ENCODE measurements at places on chromosomes 5 and 9. TPM values are rescaled to one million over a fixed set of nuclear protein-coding genes. Genes with fewer than 3 reads are reported as not detected.

SLC6A18 gene
- total RNA-seq: not detected

NXNL2 gene
- 4.3 TPM for total RNA-seq

SLC36A3 gene
- total RNA-seq: not detected

APBB3 gene
- 10.2 TPM for total RNA-seq

WDR31 gene
- total RNA-seq: 0.63 TPM

IRX4 gene
- 2.8 TPM for total RNA-seq

C5orf58 gene
- total RNA-seq: not detected

MEGF9 gene
- 1.4 TPM for total RNA-seq

F2RL2 gene
- total RNA-seq: not detected

GRCh38 chr5:73447530-73448462 is 781 bp downstream of the FOXD1 start:
- no peak overlapping the region for H3K27ac ChIP-seq
- peaks cover 93% of the 10 kb centered on the region for H3K27me3 ChIP-seq
- H3K4me3 ChIP-seq: peak overlapping the region; percentile 56
- peak; percentile 66 for DNase-seq
- no peaks in the 10 kb centered on the region for H3K36me3 ChIP-seq

DNA sequence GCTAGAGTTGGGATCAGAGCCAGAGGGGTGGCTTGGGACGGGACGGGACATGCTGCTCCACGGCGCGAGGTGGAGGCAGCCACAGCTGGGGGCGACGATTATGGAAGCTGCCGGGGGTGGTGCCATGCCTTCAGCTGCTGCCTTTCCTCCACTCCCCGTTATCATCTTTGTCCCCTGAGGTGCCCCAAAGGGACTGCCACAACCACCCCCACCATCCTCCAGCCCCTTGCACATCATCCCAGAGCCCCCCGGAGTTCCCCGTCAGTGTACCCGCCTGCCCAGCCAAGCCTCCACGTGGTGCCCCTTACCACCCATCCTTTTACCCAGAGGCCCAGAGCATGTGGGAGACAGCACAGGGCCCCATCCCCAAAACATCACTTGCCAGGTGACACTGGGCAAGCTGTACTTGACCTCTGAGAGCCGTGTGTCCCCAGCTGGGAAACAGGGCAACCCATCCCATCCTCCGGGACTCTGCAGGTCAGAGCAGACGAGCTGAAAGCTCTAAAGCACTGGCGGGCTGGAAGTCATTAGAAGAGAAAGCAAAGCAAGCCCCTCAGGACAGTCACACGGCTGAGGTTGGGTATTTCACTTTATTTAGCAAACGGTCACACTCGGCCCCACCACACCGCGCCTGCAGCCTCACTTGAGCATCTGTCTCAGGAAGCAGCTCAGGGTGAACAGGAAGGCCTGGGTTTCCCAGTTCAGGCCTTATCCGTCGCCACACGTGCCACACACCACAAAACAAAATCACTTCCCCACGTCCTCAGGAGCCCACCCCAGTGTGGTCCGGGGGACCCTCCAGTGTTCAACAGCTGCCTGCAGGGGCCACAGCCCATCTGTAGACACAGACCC is 19.5 kb upstream of the MXD3 start:
- no peak overlapping the region for H3K4me3 ChIP-seq
- H3K27me3 ChIP-seq: no peaks in the 10 kb centered on the region
- H3K4me1 ChIP-seq: no peaks in the 10 kb centered on the region

GRCh38 chr5:156914371-156914737 is 48.7 kb downstream of the TIMD4 start:
- H3K27ac ChIP-seq: peak overlapping the region; percentile 97
- H3K27me3 ChIP-seq: no peaks in the 10 kb centered on the region
- no peaks in the 10 kb centered on the region for H3K36me3 ChIP-seq
- DNase-seq: no peak
- H3K4me3 ChIP-seq: 0 out of 2 replicates have a peak overlapping the region, but pooled peaks have one; percentile 1

DNA sequence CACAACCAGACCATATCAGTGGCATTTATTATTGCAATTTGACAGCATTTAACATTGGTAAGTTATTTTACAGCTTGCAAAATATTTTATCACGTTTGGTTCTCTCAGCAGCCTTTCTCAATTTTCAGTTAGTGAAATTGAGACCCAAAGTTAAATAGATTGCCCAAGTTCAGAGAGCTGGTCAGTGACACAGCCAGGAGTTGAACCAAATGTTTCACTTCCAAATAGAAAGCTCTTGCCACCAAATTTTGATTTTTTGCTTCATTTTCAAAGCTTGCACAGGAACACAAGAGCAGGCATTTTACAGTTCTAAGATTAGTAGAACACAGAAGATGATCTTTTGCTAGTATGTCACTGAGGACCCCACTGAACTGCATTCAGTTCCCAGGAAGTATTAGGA is 271.5 kb upstream of the C9orf72 start:
- H3K27me3 ChIP-seq: no peaks in the 10 kb centered on the region
- DNase-seq: no peak
- no peak overlapping the region for H3K27ac ChIP-seq
- H3K4me1 ChIP-seq: no peaks in the 10 kb centered on the region
- no peaks in the 10 kb centered on the region for H3K36me3 ChIP-seq

GRCh38 chr9:33858423-33858822 is 41.5 kb downstream of the UBE2R2 start:
- DNase-seq: no peak
- no peak overlapping the region for H3K27ac ChIP-seq
- no peaks in the 10 kb centered on the region for H3K4me1 ChIP-seq
- H3K27me3 ChIP-seq: no peaks in the 10 kb centered on the region
- no peak overlapping the region for H3K4me3 ChIP-seq
- H3K36me3 ChIP-seq: no peaks in the 10 kb centered on the region

- no peaks in the 10 kb centered on the region for H3K36me3 ChIP-seq
- H3K4me1 ChIP-seq: peaks cover 14% of the 10 kb centered on the region
- no peaks in the 10 kb centered on the region for H3K27me3 ChIP-seq
- DNase-seq: no peak
Observed at GRCh38 chr5:60699288-60699608, 718 bp downstream of the DEPDC1B start.

DNA sequence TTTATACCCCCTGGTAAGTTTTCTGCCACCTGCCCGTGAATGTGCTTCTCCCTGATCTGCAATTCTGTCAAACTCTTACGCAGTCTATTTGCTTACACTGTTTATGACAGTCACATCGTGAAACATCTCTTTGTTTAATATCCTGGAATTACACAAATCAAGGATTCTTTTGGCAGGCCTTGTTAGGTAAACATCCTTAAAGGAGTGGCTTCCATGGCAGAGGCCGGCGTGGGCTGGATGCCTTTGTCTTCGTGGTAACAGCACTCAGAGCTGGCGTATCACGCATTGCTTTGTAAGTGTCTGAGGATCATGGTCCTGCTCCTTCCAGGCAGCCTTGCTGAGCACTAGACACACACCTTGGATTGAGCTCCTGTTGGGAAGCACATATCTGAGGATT is 145.7 kb downstream of the IRX1 start:
- H3K4me3 ChIP-seq: no peak overlapping the region
- DNase-seq: no peak
- H3K36me3 ChIP-seq: no peaks in the 10 kb centered on the region
- H3K4me1 ChIP-seq: no peaks in the 10 kb centered on the region
- H3K27me3 ChIP-seq: no peaks in the 10 kb centered on the region

DNA sequence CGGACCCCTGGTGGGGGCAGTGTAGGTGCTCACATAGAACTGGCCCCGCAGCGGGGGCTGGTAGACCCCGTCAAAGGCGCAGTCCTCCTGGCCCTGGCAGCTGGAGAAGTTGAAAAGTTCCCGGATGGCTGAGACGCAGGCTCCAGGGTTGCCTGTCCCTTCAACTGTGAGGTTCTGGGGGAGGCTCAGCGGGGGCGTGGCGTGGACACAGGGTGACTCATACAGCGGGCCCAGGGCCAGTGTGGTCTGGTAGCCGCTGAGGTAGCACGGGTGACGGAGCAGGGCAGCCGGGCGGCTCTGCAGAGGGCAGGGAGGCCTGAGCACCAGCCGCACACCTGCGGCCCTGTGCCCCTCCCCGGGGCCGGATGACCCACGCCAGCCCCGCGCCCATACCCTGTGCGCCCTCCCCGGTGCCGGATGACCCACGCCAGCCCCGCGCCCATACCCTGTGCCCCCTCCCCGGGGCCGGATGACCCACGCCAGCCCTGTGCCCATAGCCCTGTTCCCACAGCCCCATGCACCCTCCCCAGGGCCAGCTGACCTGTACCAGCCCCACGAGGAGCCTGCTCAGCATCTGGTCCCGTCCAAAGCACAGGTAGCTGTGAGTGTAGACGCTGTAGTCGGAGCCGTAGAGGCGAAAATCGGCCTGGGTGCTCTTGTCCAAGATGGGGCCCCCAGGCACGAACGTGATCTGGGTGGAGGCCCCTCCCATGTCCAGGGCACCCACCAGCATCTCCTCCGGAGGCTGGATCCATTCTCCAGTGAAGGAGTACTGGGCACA is 5.0 kb downstream of the ENTPD8 start:
- no peak overlapping the region for H3K4me3 ChIP-seq
- H3K27me3 ChIP-seq: no peaks in the 10 kb centered on the region
- H3K27ac ChIP-seq: no peak overlapping the region
- H3K36me3 ChIP-seq: no peaks in the 10 kb centered on the region

GRCh38 chr9:133794016-133794760 is 56.0 kb upstream of the SARDH start:
- H3K4me1 ChIP-seq: no peaks in the 10 kb centered on the region
- DNase-seq: no peak
- H3K36me3 ChIP-seq: no peaks in the 10 kb centered on the region
- H3K27me3 ChIP-seq: no peaks in the 10 kb centered on the region
- no peak overlapping the region for H3K27ac ChIP-seq
- H3K4me3 ChIP-seq: no peak overlapping the region

- no peaks in the 10 kb centered on the region for H3K36me3 ChIP-seq
- no peaks in the 10 kb centered on the region for H3K27me3 ChIP-seq
- H3K4me1 ChIP-seq: 0 out of 2 replicates have a peak, but pooled peaks cover 6% of the 10 kb centered on the region
- DNase-seq: peak; percentile 84
- no peak overlapping the region for H3K27ac ChIP-seq
Observed at GRCh38 chr5:45038366-45038987, 229.7 kb downstream of the MRPS30 start.

Data from GM23338 (cell line).